NCI-H2227 treated with DMSO at 0.1 percent for 48 hours (cell line): ENCODE measurements at places on chromosomes 4 and X.

DNA sequence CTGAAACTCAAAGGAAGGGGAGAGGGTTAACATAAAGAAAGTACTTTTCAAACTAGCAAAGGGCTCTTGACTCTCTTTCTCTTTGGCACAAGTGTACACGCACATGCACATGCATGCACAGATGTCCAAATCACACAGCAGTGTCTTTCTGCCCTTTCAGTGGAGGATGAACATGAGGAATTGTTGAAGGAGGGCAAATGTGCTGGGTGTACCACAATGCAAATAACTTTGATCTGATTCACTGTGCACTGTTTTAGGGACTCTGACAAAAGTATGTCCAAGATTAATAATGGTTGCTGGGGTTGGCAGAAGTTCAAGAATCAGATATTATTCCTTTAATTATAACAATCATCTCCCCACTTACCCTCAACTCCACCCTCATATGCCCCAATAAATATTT is 93.8 kb downstream of the GPC4 start:
- DNase-seq, result no peak

DNA sequence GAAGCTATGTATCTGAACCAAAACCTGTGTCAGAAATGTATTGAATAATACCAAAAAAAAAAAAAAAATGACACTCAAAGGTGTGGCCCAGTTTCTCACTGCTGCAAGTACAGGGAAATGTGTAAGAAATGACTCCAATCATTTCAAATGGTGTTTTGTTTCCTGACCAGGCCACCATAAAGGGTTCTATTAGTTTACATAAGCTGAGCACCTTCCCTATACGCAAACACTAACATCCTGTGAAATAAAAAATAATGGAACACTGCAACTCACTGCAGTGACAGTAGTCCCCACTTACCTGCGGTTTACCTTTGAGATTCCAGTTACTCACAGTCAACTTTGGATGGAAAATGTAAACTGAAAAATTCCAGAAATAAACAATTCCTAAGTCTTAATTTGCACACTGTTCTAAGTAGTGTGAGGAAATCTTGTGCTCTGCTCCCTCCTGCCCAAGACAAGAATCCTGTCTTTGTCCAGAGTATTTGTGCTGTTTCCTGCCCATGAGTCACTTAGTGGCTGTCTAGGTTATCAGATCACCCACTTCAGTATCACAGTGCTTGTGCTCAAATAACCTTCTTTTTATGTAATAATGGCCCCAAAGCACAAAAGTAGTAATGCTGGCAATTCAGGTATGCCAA is 265.3 kb downstream of the RCHY1 start:
- DNase-seq, result no peak

GRCh38 chr4:68736813-68737212 is 66.4 kb upstream of the UGT2B15 start:
- DNase-seq, result no peak

- no peak for DNase-seq
Observed at GRCh38 chr4:131388277-131388676, 1760.8 kb upstream of the PCDH10 start.

DNA sequence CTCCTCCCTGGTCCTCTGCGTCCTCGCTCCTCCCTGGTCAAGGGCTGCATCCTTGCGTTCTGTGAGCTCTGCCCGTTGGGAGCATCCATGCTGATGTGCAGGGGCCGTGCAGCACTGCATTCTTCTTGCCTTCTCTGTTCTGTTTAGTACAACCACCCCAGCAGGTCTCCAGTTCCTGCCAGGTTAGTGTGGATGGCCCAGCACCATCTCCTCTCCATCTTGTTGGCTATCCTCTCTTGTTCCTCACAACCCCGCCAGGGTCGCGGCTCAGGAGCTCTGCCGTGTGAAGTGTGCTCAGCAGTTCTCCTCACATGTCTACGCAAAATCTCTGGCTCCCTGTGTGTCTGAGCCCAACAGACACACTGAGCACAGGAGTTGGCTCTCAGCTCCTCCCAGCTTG is 10.4 kb upstream of the MAEA start:
- no peak for DNase-seq

GRCh38 chrX:43860646-43861370 is 21.4 kb downstream of the MAOB start:
- no peak for DNase-seq

- DNase-seq, result no peak
Observed at GRCh38 chr4:94880956-94881355, 123.2 kb downstream of the BMPR1B start.

DNA sequence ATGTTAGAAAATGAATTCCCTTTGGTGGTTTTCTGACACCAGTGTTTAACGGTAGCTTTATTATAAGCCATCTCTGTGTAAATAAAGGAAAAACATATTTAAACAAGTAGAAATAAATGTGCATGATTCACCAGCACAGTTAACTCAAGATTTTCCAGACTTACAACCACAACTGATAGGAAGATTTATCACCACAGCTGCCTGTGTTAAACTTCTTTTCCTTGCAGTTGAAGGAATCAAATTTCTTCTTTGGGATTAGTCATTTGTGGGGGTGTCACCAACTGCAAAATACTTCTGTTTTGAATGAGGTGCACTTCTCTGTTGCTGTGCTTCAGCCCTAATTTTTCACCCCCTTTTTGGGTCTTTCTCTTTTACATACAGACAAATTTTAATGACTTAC is 128.1 kb upstream of the STK26 start:
- DNase-seq, result no peak

DNA sequence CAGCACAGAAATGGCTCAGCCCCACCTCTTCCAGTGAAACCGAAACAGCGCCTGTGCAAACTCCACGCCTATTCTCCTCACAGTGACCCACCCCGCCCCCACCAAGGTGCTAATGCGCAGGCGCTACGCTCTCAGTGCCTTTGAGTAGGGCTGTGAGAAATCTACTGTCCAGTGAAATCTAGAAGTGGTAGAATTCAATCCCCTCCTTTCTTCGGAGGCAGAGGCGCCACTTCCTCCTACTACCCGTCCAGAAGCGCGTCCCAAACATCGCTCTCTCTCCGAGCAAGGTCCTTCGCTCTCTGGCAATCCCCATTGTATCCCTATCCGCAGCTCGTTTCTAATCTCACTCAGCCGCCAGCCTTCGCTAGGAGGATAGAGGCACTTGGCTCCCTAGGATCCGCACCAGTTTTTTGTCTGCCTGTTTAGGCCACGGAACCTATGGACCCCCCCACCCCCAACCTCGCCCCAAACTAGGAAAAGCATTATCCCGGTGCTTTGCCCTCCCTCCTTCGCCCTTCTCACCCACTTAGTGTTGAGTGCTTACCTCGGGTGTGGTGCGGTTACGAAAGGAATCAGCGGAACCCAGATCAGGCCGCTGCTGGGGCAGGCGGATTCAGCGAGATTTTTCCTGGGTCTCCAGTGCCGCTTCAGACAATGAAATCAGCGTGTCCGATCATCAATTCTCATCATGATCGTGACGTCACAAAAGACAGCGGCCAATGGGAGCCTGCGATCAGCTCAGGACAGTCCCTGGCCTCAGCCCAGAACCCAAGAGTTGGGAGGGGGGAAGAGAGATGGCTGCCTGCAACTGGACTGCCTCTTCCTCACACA is at the start of gene HDX:
HDX (minus strand) TSS at position 656 of the 831 bp plus-strand sequence. CDS start 27,056 bp downstream, outside the sequence.
- DNase-seq, result peak; percentile 33

GRCh38 chr4:72326692-72327632 is 242.1 kb downstream of the ADAMTS3 start:
- DNase-seq, result no peak

DNA sequence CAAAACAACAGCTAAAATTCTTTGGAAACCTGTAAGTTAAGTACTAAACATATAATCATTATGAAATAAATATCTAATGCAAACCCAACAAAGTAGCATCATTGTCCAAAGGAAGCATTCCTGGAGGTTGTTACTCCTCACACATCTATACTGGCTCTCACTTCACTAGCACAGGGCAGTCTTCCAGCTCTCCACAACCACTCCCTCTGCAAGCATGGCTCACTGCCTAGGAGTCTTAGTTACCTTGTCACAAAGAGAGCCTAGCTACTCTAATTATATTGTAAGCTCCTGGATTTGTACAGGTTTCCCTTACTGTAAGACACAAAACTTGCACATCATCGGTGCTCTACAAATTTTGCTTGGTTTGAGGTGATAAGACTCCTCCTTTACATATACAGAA is 76.1 kb downstream of the AMMECR1 start:
- DNase-seq, result no peak

GRCh38 chr4:148926276-148927260 is 484.4 kb upstream of the NR3C2 start:
- no peak for DNase-seq

DNA sequence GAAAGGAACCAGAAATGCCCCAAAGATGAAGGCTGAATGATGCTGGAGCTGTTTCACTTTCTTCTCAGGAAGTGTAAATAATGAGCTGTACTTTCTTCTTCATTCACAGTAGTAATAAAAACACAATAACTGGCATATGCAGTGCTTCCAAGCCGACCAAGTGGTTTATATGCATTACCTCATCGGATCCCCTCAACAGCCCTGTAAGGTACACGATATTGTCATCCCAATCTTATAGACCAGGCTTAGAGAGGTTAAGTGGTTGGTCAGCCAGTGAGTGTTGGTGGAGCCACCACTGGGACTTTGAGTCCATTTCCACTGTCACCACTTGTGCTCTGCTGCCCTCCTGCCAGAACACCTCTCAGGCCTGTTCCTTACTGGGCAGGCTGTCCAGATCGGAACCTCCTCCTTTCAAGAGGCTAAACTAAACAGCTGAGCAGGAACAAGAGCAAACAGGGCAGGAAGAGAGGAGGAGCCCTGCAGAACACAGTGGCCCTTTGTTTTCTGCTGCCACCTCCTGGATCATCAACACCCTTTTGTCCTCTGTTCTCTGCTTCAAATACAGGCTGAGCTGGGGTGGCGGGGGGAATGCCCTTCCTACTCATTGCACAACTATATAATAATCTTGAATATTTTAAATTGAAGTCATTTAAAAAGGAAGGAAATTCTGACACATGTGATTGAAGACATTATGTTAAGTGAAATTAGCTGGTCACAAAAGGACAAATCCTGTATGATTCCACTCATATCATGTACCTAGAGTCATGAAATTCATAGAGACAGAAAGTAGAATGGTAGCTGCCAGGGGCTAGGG is 112.5 kb upstream of the ATP6AP2 start:
- DNase-seq, result peak; percentile 75

DNA sequence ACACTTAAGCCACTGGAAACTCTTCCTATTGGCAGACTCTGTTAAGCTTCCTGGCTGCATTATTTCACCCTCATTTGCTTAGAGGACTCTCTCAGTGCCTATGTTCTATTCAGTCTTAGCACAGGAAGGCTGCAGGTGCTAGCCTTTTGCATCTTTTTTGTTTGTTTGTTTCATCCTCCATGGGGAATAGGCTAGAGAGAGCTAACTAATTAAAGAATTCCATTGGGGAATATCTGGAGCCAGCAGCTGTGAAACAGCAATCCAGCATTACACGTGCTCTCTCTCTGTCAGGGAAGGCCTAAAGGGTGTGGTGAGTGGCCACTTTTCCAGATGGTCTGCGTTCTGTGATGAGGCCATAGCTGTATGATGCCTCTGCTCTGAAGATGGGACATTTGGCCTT is 633.6 kb downstream of the SPRY1 start:
- no peak for DNase-seq

DNA sequence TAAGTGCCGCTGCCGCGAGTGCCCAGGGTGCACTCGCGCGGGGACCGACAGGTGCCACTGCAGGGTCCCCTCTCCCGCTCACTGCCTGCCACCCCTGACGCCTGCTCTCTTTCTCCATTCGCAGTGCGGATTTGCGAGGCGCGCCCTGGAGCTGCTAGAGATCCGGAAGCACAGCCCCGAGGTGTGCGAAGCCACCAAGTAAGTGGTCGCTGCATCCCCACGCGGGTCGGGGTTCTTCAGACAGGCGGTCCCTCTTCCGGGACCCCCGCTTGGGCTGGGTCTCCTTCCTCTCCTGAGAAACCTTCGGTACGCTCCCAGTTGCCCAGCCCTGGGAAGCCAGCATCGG is 547 bp downstream of the GUCY1A1 start:
- no peak for DNase-seq

GRCh38 chr4:48119646-48120045 is 14.4 kb downstream of the TXK start:
- no peak for DNase-seq

DNA sequence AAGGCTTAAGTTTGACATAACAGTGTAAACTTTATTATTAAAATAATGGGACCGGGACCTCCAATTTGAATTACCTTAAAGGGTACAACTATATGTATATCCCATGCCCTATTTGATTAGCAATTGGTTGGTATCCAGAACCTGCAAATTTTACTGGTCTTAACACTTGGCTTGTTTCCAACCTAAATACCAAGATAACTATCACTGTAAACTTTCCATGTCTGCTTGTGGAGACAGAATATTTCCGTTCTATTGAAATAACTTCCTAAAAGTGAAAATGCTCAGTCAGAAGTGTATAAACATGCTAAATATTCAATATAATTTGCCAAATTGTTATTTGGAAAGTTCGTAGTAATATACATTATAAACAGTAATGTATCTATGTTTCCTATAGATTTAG is 154.0 kb downstream of the TMEM47 start:
- no peak for DNase-seq

- DNase-seq, result no peak
Observed at GRCh38 chr4:108486046-108486445, 134.3 kb upstream of the RPL34 start.

GRCh38 chrX:85111347-85111746 is 107.7 kb downstream of the APOOL start:
- peak; percentile 4 for DNase-seq

DNA sequence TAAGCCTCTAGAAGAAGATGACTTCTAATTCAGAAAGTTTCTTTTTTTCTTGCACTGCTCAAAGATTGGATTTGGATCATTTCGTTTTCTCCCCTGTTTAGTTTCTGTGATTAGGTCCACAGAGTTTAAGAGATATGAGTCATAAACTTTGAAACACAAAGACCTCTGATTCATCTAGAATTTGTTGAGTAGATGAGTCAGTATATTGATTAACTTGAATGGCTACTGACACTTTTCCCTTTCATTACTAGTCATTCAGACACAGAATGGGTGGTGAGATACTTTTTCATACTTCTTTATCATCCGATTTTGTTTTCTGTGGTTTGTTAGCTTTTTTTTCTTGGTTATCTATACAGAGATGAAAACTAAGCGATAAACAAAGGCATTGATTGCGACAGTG is 34.1 kb upstream of the AFF2 start:
- no peak for DNase-seq

DNA sequence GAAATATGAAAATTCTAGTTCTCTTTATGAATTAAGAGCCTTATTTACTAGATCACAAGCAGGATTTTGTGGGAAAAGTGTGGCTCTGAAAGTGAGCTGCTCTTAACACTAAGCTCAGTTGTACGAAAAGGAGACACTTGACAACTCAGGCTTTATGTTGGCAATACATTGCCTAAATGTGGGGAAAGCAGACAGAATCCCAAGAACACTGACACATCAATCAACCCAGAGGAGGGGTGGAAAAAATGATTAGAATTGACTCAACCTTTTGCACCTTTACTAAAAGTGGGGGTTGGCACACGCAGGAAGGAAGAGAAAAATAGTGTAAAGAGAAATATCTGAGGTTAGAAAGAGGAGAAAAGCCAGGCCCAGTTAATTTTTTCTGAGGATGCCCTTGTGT is 61.6 kb downstream of the CHST7 start:
- no peak for DNase-seq

- no peak for DNase-seq
Observed at GRCh38 chrX:16772460-16772859, 13.8 kb upstream of the TXLNG start.
